Immature natural killer cell (primary cell): ENCODE measurements at places on chromosomes 11 and 22.

DNA sequence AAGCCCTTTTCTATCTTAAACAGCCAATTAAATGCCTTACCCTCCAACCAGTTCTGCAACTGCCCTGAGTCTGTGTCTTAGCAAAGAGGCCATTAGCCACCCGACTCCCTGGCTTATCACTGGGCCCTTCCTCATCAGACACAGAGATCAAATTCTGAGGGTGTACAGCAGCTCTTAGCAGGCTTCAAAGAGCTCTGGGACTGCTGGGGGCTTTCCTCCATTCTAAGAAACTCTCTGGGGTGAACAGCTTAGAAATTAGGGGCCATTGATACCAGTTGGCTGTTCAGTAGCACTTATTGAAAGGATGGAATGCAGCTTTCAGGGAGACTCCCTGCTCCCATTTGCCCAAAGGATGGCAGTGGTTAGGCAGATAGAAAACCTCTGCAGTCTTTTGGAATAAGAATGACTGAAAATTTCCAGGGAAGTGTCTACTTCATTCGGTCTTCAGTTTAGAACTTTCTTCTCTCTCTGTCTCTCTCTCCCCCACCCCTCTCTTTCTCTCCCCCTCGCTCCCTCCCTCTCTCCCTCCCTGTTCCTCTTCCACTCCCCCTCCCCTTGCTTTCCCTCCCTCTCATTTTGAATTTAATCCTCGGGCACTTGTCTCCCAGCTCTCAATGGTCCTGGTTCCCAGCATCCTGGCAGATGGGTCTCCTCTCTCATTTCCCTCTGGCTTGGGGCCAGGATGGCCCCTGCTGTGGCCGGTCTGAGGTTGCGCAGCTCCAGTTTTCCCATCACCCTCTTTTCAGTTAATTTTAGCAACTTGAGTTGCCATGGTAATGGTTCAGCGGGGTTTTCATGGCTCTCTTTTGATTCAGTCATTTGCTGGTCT lies 76.4 kb downstream of the COMMD9 start:
- H3K27me3 ChIP-seq, result peaks cover 8% of the 10 kb centered on the region
- no peak for DNase-seq
- H3K27ac ChIP-seq, result no peak overlapping the region
- H3K4me1 ChIP-seq, result no peaks in the 10 kb centered on the region
- no peak overlapping the region for H3K4me3 ChIP-seq

GRCh38 chr11:69599502-69599901 lies 41.5 kb upstream of the CCND1 start:
- no peaks in the 10 kb centered on the region for H3K4me1 ChIP-seq
- H3K27me3 ChIP-seq, result peaks cover 3% of the 10 kb centered on the region
- DNase-seq, result no peak
- H3K36me3 ChIP-seq, result no peaks in the 10 kb centered on the region

DNA sequence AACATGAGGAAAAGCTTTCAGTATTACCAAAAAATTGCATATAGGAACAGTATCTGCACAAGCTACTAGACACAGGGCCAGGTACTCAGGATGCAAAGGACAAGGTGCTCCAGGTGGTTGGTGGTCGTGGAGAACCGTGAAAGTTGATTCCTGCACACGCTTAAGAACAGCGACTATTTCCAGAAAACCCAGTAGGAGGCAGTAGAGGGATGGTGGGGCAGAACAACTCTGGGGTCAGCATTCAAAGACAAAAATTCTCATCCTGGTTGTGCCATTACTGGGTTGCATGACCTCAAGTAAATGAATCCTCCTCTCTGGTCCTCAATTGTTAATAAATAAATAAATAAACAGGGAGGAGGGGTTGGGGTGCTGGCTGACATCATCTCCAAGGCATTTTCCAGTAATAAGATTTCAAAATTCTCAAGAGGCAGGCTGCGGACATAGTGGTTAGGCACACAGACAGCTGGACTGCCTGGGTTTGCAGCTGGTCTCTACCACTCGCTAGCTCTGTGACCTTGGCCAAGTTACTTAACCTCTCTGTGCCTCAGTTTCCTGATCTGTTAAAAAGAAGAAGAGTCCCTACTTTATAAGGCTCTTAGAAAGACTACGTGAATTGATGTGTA lies 89.6 kb downstream of the ISX start:
- H3K27me3 ChIP-seq, result peaks cover 5% of the 10 kb centered on the region
- no peaks in the 10 kb centered on the region for H3K36me3 ChIP-seq
- H3K4me1 ChIP-seq, result no peaks in the 10 kb centered on the region
- no peak for DNase-seq
- no peak overlapping the region for H3K4me3 ChIP-seq
- no peak overlapping the region for H3K27ac ChIP-seq

DNA sequence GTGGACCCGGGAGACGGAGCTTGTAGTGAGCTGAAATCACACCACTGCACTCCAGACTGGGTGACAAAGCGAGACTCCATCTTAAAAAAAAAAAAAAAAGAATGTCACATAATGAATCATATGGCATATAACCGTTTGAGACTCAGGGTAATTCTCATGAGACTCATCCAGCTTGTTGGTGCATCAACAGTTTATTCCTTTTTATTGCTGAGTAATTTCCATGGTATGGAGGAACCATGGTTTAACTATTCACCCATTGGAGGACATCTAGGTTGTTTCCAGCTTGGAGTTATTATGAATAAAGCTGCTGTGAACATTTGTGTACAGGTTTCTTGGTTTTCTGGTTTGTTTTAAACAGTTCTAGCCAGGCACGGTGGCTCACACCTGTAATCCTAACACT lies 25.3 kb downstream of the PPARA start:
- peaks cover 35% of the 10 kb centered on the region for H3K36me3 ChIP-seq
- H3K4me1 ChIP-seq, result peaks cover 19% of the 10 kb centered on the region
- no peak overlapping the region for H3K27ac ChIP-seq

DNA sequence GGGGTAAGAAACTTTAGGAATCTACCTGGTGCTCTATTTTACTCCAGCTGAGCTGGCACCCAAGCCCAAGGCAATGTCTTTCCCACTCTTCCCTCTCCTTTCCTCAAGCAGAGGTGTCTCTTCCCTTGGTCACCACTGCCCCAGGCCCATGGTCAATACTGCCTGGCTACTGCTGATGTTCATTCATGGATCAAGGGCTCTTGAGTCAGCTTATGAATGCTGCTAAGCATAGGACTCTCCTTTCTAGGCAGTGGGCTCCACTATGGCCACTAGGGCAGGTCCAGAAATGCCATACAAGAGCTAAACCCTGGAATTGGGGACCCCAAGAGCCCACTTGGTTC lies 2.7 kb upstream of the HEPN1 start:
- H3K27me3 ChIP-seq, result peaks cover 6% of the 10 kb centered on the region
- peaks cover 4% of the 10 kb centered on the region for H3K36me3 ChIP-seq
- H3K4me1 ChIP-seq, result peaks cover 9% of the 10 kb centered on the region
- no peak overlapping the region for H3K27ac ChIP-seq

DNA sequence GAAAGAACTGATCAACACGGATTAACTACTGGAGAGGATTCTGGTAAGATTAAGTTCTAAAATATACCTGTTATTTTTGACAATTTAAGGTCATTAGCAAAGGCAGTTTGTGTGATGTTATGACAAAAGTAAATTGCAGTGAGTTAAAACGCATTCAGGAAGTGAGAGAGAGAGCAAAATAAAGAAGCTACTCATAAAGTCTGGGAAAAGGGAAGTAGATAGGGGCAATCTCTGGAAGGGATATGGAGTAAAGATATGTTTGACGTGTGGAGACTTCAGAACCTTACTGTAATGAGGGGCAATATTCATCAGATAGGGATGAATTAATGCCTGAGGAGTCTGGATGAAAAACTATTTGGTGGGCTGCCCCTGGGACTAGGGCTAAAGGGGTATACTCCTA lies 16.8 kb downstream of the OR56B4 start:
- no peaks in the 10 kb centered on the region for H3K27me3 ChIP-seq
- H3K27ac ChIP-seq, result no peak overlapping the region
- H3K36me3 ChIP-seq, result no peaks in the 10 kb centered on the region
- H3K4me3 ChIP-seq, result no peak overlapping the region
- no peaks in the 10 kb centered on the region for H3K4me1 ChIP-seq

DNA sequence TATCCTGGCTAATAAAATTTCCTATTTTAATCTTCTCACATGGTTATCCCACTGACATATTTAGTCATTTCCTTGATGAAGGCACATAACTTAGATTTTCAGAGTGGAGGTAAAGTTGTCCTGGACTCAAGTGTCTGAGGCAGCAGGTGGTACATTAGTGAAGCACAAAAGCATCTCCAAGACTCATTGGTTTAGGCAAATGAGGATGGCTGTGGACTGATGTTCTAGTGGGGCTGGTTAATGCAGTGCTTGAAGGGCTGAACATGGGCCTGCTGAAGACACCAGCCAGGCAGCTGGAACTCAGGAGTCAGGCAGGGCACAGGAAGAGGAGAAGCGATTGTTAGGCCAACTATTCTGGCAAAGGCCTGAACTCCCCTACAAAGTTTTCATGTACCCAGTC lies 76.3 kb upstream of the SESN3 start:
- no peaks in the 10 kb centered on the region for H3K27me3 ChIP-seq
- DNase-seq, result no peak
- no peak overlapping the region for H3K27ac ChIP-seq
- no peak overlapping the region for H3K4me3 ChIP-seq

DNA sequence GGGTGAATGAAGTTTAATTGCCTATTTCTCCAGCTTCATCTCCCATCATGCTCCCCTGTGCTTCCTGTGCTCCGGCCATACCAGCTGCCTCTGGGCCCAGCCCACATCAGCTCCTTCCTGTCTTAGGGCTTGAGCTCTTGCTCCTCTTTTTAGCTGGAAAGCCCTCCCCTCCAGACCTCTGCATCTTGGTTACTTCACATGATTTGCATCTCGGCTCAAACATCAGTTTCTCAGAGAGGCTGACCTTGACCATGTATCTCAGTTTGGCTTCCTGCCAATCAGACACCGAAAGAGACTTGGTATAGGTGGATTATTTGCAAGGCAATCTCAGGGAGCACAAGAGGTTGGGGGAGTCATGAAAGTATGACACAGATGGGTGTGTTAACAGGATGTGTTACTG lies 73.2 kb upstream of the TIMP3 start:
- H3K27me3 ChIP-seq, result peaks cover 4% of the 10 kb centered on the region
- DNase-seq, result no peak
- H3K4me1 ChIP-seq, result peaks cover 12% of the 10 kb centered on the region
- H3K36me3 ChIP-seq, result no peaks in the 10 kb centered on the region

DNA sequence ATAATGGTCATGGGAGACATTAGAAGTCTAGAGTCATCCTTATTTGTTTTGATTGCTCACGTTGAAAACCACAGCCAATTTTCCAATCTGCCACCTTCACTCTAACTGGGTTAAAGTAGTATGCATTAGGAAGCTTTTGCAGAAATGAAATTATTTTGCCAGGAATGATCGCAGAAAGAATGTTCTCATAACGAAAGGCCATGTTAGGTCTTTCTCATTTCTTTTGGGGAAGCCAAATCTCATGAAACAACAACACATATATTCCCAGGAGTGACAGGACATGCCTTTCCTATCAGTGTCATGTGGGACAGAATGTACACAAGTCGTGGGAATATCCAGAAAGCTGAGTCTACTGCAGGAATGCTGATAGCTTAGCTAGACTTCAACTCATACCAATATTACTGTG lies 386.3 kb downstream of the AASDHPPT start:
- no peaks in the 10 kb centered on the region for H3K27me3 ChIP-seq
- no peak overlapping the region for H3K4me3 ChIP-seq
- no peaks in the 10 kb centered on the region for H3K4me1 ChIP-seq
- DNase-seq, result no peak
- H3K27ac ChIP-seq, result no peak overlapping the region

DNA sequence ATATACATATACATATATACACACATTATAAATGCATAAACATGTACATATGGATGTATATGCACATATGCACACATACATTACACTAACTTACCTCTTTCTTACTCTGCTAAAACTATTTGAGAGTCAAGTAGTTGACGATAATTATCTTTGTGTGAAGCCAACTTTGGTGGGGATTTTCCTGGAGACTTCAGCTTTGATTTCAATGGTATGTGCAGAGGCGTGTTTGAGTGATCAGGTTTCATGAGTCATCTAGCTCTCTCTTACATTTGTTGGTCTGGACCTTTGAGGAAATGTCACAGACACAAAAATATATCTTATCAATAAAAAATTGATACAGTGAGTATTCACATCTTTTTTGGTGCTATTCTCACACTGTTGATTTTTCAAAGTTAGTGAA lies 769.1 kb upstream of the LUZP2 start:
- H3K4me1 ChIP-seq, result peaks cover 15% of the 10 kb centered on the region
- no peaks in the 10 kb centered on the region for H3K27me3 ChIP-seq
- no peak for DNase-seq
- no peaks in the 10 kb centered on the region for H3K36me3 ChIP-seq
- H3K27ac ChIP-seq, result no peak overlapping the region
- H3K4me3 ChIP-seq, result no peak overlapping the region

- no peak for DNase-seq
- no peak overlapping the region for H3K27ac ChIP-seq
- no peak overlapping the region for H3K4me3 ChIP-seq
- H3K4me1 ChIP-seq, result no peaks in the 10 kb centered on the region
- no peaks in the 10 kb centered on the region for H3K36me3 ChIP-seq
- peaks cover 4% of the 10 kb centered on the region for H3K27me3 ChIP-seq
Observed at GRCh38 chr11:129384415-129384814, 8.8 kb downstream of the BARX2 start.

DNA sequence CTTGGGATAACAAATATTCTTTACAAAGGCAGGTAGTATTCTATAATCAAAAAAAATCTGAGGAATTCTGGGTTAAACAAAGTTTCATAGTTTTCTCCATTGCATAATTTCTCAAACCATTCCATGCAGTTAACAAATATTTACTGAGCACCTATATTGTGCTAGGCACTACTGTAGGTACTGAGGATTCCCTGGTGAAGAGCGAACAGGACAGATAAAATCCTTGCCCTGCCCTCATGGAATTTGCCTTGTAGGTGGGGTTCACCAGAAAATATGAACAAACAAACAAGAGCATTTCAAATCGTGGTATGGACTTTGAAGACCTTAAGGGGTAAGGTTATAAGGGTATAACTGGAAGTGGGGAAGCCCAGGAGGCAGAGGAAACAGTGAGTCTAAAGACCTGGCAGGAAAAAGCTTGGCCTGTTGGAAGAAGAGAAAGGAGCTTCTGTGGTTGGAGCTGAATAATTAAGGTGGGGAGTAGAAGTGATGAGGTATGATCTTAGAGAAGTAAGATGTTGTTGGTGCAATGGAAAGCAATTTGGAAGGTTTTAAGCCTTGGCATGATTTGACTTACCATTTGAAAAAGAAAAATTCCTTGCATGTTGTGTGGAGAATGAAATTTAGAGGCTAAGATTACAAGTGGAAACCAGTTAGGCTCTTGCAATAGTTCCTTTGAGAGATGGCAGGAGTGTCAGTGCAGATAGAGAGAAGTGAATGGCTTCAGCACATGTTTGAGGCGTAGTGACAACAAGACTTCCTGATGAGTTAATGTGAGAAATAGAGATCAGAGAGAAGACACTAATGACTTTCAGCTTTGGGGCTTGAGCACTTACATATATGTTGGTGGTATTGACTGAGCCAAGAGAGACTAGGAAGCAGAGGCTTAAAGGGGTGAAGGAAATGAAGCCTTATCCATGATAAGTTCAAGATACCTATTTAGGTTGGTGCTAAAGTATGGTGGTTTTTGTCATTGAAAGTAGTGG lies 55.7 kb upstream of the PICALM start:
- no peak for DNase-seq
- H3K27me3 ChIP-seq, result no peaks in the 10 kb centered on the region
- H3K4me1 ChIP-seq, result peaks cover 7% of the 10 kb centered on the region
- H3K4me3 ChIP-seq, result no peak overlapping the region
- H3K27ac ChIP-seq, result no peak overlapping the region

- H3K4me3 ChIP-seq, result no peak overlapping the region
- no peaks in the 10 kb centered on the region for H3K27me3 ChIP-seq
- no peak for DNase-seq
- no peaks in the 10 kb centered on the region for H3K36me3 ChIP-seq
Observed at GRCh38 chr11:121904148-121904547, 211.9 kb downstream of the BLID start.
